ENCODE measurements at places on chromosomes 4 and X.

DNA sequence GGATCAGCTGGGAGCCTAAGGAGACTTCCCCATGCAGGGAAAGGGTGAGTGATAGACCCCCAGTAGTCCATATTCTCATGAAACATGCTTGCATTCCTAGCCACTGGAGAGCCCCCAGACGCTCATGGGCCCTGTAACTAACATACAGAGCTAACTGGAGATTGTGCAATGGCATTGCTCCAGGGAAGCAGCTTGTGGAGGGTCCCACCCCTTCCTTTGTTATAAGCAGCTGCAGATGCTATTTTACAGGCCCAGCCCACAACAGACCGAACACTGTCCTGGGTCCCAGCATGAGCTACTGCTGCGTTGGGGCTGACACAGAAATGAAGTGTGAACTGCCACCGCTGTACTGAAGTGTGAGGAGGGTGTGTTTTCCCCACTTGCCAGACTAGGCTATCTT is 1465.7 kb upstream of the DIAPH2 start:
- DNase-seq = no peak

DNA sequence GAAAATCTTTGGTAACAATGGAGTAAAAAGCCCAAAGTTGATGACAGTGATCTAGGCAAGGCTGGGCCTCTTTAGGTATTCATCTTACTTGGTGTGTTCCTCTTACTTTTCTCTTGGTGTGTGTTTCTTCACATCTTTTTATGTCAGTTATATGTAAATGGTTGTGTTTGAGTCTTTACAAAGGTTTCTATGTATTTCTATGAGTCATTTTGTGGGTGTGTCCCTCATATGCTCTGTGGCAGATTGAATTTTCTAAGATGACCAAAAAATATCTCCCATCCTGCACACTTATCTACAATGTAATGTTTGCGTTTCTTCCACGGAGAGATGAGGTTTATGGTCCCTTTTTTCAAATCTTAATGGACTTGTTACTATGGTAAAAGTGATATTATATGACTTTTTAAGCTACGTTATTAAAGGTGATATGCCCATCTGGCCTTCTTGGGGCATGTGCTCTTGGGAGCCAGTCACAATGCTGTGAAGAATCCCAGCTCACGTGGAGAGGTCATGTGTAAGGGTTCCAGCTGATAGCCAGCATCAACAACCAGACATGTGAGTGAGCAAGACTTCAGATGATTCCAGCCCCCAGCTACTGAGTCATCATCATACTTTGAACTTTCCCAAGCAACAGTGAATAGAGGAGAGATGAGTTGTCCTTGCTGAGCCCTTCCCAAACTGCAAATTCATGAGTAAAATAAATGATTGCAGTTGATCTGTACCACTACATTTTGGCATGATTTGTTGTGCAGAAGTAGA is 126.9 kb downstream of the CBLL2 start:
- no peak for DNase-seq

GRCh38 chr4:8644966-8645752 is 52.6 kb downstream of the CPZ start:
- DNase-seq = no peak

- DNase-seq = no peak
Observed at GRCh38 chrX:78383594-78383993, 56.2 kb upstream of the CYSLTR1 start.

DNA sequence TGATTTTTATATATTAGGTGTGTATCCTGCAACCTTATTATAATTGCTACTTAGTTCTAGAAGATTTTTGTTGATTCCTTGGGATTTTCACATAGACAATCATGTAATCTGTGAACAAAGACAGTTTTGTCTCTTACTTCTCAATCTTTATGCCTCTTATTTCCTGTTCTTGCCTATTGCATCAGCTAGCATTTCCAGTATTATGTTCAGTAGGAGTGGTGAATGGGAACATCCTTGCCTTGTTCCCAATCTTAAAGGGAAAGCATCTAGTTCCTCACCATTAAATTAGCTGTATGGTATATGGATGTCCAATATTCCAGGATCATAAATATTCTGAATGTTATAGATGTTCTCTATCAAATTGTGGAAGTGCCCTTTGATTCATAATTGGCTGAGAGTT is 41.8 kb downstream of the AWAT2 start:
- DNase-seq = no peak

GRCh38 chr4:41887821-41888686 is 47.2 kb upstream of the TMEM33 start:
- no peak for DNase-seq

- no peak for DNase-seq
Observed at GRCh38 chrX:115988825-115989224, 181.7 kb upstream of the AGTR2 start.

- no peak for DNase-seq
Observed at GRCh38 chr4:169256101-169256612, 14.6 kb downstream of the SH3RF1 start.

DNA sequence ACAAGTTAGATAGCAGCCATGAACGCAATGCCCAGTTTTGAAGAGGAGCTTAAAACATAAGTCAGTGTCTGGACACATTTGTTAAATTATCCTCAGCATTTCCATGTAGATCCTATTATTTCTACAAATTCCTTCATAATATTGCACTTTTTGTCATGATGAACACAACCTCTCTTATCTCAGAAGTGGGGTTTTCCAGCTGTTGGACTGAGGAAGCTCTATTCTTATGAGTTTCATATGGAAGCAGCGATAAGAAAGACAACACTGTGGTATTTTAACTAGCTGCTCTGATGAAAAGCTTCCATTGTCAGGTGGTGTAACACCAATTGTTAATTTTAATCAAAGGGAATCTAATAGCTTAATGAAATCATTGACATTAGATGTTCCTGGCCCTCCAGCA is 308.7 kb downstream of the GBA3 start:
- DNase-seq = no peak

DNA sequence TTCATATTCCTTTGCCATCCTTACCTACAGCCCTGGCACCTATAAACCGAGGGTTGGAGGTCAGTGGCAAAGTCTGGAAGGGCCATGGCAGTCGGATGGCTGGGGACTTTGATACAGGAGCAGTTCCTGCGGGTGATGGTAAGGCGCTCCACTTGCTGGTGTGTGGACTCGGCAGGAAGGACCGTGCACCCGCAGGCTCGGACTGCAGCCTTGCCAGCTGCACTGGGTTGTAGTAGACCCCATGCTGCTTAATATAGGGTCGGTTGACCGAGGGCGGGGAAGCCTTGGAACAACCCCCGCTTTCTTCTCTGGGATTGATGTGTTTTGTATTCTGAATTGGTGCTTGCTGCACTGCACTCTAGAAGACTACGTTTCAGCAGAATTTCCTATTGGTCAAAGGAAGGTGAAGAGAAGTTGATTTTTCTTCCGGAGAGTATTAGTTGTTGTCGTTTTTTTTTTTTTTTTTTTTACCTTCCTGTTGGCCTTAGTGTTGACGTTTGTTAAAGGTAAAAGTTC is 638 bp downstream of the BLTP1 start:
- peak; percentile 6 for DNase-seq

- DNase-seq = no peak
Observed at GRCh38 chr4:56060036-56060435, 111.3 kb downstream of the CEP135 start.

- DNase-seq = no peak
Observed at GRCh38 chrX:43604753-43605152, 51.3 kb upstream of the MAOA start.

- no peak for DNase-seq
Observed at GRCh38 chr4:154126276-154126675, 337.4 kb upstream of the SFRP2 start.

GRCh38 chr4:20760053-20760452 is 59.8 kb downstream of the PACRGL start:
- no peak for DNase-seq

DNA sequence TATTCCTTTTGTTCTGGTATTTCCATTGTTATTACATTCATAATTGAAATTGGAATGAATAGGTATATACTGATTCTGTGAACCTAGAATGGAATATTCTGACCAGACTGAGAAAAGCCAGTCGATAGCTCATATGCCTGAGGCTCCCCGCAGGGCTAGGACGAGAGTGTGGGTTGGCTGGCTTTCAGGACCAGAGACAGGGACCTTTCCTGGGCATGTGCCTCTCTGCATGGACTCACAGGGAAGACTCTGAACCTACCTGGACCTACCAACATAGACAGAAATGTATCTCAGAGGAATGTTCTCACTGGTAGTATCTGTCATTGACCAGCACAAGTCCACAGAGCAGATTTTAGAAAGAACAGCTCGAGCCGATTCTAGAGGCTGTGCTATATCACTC is 214.6 kb downstream of the FRMPD4 start:
- DNase-seq = no peak

GRCh38 chr4:173195109-173195508 is 26.5 kb downstream of the GALNT7 start:
- DNase-seq = no peak

GRCh38 chr4:132214519-132214918 is 934.6 kb upstream of the PCDH10 start:
- DNase-seq = no peak

DNA sequence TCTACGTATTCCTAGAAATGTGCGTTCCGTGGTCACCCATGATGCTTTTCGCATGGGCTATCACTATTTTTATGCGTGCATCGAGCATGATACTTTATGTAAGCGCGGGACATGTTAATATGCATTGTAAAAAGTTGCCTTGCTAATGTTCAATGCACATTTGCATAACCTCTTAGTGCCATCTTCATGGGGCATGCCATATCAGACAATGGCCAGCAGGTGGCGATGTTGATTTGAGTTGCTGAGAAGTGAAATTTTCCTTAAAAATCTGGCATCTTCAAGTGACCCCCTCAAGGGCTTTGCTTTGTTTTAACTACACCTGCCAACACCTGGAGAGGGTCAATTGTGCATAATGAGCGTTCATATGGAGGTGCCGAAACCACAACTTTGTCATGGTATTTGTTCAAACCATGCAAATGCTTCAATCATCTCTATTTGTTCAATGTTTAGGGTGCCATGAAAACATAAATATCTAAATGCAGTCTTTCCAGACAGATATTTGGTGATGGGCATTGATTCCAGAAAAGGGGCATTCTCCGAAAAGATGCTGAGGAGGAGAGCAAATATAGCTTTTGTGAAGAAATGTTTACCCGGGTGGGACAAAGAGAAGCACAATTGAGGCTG is 833.9 kb upstream of the PRKX start:
- no peak for DNase-seq

DNA sequence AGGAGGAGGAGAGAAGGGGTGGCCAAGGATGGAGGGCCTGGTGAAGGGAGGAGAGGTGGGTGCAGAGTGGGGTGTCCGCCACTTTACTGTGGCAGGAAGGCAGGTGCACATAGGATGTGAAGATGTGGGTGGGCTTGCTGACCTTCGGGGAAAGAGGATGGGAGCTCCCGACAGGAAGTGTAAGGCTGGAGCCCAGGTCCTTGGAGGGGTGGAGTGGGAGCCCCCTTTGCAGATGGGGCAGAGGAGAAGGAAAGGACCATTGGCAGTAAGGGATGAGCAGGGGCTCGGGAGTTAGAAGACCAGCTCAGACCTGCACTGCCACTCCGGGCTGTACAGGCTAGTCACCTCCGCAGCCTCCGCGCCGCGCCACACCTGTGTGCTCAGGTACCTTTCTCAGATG is 89.5 kb downstream of the EVC start:
- no peak for DNase-seq

- no peak for DNase-seq
Observed at GRCh38 chr4:108149588-108150380, 18.9 kb downstream of the LEF1 start.

DNA sequence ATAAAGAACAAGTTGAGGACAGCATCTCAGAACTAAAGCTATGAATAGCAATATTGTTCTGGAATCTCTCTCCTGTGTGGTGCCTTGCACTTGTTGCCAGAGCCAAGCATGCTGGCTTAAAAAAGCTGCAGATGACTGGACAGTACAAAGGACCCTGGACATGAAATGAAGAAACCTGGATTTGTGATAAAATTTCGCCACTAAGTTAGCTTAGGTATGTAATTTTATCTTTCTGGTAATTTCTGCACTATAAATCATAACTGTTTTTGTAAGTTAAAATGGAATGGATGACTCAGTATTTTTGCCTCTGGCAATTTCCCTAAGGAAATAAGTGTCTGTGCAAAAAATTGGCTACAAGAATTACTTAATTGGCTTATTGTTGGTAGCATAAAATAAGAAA is 317.2 kb downstream of the CAMK2D start:
- DNase-seq = no peak

DNA sequence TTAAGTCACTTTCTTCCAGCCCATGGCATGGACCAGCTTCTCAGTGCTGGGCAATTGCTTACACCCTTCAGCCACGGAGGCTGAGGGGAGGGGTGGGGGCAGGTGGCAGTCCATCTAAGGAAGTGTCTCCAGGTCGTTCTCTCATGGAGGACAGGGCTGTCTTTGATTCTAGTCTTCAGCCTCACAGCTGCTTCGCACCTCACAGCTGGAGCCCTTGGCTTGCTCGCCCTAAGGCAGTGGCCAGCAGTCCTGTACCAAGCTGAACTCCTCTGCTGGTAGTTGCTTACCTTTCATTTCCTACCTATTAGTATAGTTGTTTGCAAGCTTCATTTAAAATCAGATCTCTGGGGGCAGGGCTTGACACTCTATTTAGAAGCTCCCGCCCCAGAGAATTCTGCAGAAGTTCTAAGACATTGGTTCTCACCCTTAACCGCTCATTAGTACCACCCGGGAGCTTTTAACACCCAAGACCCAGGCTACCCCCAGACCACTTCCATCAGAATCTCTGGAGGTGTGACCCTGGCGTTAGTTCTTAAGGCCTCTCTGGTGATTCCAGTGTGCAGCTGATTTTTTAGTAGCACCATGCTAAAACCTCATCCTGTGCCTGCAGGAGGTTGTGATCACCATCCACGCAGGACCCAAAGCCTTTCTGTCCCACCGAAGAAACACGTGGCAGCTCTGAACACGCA is 386.8 kb downstream of the UNC5C start:
- no peak for DNase-seq

- no peak for DNase-seq
Observed at GRCh38 chr4:74263551-74263950, 44.7 kb upstream of the EPGN start.

DNA sequence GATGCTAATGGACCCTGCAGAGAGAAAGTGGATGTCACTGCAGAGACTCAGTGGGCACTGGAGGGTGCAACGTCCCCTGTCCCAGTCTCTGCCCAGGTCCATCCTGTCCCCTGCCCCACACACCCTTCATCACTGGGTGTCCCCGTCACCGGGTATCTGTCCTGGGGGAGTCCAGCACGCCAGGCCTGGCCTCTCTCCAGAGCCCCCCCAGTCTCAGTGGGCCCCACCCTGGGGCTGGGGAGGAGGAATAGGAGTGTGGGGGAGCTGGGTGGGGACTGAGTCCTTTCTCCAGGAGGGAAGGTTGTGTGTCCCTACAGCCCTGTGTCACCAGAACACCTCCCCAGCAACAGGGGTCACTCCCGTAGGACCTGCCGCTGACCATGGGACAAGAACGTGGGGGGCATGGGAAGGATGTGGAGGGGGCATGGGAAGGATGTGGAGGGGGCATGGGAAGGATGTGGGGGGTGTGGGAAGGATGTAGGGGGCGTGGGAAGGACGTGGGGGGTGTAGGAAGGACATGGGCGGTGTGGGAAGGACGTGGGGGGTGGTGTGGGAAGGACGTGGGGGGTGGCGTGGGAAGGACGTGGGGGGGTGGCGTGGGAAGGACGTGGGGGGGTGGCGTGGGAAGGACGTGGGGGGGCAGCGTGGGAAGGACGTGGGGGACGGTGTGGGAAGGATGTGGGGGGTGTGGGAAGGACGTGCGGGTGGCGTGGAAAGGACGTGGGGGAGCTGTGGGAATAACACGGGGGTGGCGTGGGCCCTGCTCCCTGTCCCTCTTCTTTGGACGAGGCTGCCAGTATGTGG is 21.0 kb upstream of the SPON2 start:
- DNase-seq = no peak

- DNase-seq = no peak
Observed at GRCh38 chr4:34280131-34280530, 1964.2 kb downstream of the ARAP2 start.

All from stimulated activated CD4-positive, alpha-beta T cell treated with anti-CD3 and anti-CD28 coated beads, Interleukin-15, amount 100 ng/mL, for 1 hour (primary cell).